ENCODE measurements at places on chromosomes 5 and 9. TPM values are rescaled to one million over a fixed set of nuclear protein-coding genes. Genes with fewer than 3 reads are reported as not detected.

Gene CA9
- total RNA-seq: 0.42 TPM

DNA sequence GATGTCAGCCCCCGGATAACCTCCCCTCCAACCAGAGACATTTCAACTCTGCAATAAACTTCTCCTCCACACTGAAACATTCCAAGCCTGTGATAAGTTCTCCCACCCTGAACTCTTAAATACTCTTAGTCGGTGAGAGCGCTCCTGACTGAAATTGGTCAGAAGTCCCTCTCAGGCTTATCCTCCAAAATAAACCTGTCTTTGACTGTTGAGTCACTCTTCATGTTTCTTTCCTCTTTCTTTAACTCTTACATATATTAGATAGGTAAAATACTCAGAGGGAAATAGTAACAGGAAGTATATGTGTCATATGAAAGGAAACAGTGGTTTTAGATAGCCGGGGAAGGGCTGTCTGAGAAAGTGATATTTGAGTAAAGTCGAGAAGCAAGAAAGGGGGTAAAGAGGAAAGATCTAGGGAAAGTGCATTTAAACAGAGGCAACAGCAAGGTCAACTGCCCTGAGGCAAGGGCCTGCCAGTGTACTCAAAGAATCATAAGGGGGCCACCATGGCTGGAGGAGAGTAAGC lies 11.0 kb upstream of the FAM81B start:
- DNase-seq: no peak

Gene FTMT
- total RNA-seq: not detected

Gene MPDZ
- total RNA-seq: 57.2 TPM

- DNase-seq: no peak
Measured at GRCh38 chr5:115661101-115661500, 35.3 kb upstream of the TMED7 start.

DNA sequence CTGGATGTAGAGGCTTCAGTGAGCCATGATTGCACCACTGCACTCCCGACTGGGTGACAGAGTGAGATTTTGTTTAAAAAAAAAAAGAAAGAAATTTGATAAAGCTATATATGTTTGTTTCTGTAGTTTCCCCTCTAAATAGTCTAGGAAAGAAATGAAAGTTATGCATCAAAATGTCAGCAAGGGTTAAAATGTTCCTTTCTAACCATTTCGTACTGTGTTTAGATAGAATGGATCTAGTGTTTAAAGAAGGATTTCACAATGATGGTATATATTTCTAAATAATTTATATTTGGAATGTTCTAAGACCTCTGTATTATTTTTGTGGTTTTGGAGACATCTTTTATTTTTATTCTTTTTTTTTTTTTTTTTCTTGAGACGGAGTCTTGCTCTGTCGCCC lies 22.7 kb downstream of the TEK start:
- no peak for DNase-seq

- no peak for DNase-seq
Measured at GRCh38 chr9:121476156-121476555, 23.5 kb downstream of the GGTA1 start.

DNA sequence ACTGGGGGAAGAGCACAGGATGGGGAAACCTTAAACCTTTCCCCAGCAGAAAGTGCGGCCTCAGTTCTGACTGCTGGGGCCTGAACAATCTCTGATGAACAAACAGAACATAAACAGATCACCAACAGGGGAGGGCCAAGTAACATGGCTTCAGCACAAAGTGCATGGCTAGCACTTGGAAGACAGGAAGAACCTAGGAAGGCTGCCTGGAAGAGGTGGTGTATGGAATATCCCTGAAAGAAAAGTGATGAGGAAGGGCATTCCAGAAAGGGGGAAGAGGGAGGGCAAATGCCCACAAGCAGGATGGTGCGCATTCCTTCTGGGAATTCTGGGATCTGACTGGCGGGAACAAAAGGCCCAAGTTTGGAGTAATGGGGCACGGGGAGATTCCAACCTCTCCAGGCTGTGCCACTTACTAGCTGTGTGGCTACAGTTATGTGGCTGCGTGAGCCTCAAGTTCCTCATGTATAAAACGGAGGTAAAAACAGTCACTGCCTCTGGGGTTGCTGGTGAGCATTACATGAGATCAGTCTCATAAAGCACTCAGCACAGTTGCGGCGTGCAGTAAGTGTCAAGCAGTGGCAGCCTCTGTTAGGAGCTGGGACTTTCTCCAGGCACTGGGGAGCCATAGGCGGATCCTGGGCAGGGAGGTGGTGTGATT lies 1.6 kb downstream of the PDGFRB start:
- no peak for DNase-seq

- no peak for DNase-seq
Measured at GRCh38 chr9:33992632-33993031, 56.1 kb downstream of the UBAP2 start.

DNA sequence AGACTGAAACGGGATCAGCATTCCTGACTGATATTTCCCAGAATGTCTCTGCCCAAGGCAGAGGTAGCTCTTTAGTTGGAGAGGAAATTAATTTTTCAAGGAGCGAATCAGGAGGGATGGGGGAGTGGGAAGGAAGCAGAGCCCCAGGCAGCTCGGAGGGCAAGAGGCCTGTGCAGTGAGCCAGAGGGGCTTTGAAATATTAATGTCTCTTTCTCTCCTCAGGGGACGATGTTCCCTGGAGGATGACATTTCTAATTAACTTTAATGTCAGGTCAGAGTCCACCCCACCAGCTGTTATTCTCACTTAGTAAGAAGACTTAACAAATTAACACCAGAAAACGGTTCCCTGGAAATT lies 45.6 kb downstream of the SLC6A7 start:
- DNase-seq: no peak

- DNase-seq: peak; percentile 13
Measured at GRCh38 chr9:2798423-2798822, 45.5 kb downstream of the PUM3 start.

DNA sequence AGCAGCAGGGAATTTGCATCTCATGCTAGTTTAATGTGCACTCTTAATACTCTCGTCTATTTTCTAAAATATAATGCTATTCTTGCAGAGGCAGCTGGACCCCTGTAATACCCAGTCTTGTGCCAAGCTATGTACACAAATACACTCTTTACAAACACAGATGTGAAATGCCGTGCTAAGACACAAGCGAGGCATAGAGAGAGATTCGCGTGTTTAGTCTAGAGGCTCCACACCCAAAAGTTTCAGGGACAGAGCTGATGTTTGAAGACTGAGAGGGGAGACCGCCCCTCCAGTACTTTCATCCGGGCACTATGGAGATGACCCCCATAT lies 1.2 kb downstream of the DPYSL3 start:
- no peak for DNase-seq

Gene NUTM2F
- total RNA-seq: not detected

DNA sequence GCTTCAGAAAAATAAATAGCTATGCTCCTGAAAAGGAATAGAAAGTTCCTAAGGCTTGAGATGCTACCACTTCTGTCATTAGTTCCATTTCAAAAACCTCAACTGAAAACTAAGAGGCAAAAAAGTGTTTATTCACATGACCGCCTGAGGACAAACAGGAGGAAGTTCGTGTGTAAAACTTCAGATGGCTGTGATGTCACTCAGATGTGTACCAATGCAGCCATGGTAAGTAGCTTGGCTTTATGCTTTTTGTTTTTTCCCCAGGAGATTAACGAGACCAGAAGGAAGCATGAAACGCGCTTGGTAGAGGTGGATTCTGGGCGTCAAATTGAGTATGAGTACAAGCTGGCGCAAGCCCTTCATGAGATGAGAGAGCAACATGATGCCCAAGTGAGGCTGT lies 33.0 kb downstream of the LMNB1 start:
- no peak for DNase-seq

Gene LECT2
- total RNA-seq: not detected

Gene CERCAM
- total RNA-seq: 22.0 TPM

Gene SLC34A3
- not detected for total RNA-seq

DNA sequence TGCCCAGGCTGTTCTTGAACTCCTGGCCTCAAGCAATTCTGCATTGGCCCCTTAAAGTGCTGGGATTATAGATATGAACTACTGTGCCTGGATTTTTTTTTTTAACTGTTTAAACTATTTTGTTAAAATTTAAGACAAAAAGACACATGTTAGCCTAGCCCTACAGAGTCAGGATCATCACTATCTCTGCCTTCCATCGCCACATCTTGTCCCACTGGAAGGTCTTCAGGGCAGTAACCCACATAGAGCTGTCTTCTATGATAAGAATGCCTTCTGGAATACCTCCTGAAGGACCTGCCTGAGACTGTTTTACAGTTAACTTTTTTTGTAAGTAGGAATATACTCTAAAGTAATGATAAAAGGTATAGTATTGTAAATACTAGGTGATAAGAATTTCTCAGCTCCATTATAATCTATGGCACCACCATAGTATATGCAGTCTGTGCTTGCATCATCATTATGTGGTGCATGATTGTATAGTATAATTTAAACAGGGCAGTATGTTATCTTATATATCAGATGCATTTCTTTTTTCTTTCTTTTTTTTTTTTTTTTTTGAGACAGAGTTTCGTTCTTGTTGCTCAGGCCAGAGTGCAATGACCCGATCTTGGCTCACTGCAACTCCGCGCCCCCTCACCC lies 52.7 kb downstream of the DENND4C start:
- no peak for DNase-seq

Gene SAXO1
- total RNA-seq: not detected

DNA sequence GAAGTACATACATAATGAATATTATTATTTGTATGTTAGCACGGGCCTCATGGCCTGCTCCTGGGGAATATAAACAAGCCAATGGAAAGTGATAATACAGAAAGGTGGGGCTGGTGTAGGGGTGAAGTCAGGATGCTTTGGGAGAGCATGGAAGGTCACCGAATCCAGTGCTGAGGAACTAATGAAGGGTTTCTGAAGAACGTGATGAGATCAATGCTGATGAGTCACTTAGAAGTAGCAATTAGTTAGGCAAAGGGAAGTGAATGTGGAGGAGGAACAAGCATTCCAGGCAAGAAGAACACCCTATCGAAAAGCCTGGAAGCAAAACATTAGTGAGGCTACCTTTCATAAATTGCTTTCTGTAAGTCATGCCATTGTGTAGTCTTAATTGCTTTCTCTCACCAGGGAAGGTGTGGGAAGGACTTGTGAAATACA lies 2.1 kb downstream of the ANXA1 start:
- DNase-seq: peak; percentile 67

DNA sequence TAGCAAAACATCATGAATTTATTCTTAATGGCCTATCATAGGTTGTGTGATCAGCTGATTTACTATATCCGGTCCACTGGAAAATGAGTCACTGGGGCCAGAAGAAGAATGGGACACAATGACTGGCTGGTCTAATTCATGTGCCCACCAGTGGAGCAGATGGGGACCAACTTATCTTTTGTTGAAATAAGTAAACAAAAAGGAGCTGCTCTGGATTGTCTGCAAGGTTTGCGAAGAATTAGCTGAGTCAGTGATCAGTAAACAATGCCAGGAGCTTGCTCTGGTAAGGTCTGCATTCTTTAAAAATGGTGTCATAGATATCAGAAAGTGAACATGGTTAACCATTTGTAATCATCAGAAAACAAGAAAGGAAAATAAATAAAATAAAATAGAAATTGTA lies 128.0 kb downstream of the RASEF start:
- DNase-seq: peak; percentile 66

Gene KIF4B
- total RNA-seq: 0.17 TPM

Gene TRAPPC13
- 51.8 TPM for total RNA-seq

DNA sequence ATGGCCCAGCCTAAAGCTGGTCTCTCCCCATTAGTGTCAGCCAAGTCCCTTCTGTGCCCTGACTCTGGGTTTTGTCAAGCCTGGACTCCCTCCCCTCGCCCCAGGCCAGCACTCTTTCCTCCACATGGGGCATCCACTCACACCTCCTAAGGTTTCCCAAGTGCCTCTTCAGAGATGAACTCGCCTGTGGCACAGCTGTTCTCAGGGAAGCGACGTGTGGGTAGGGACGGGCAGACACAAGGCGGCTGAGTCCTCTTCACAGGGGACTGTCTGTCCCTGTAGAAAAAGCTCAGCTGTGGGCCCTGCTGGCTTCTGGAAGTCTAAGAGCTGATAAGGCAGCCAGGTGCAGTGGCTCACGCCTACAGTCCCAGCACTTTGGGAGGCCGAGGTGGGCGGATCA lies 78.5 kb downstream of the CACNA1B start:
- no peak for DNase-seq

DNA sequence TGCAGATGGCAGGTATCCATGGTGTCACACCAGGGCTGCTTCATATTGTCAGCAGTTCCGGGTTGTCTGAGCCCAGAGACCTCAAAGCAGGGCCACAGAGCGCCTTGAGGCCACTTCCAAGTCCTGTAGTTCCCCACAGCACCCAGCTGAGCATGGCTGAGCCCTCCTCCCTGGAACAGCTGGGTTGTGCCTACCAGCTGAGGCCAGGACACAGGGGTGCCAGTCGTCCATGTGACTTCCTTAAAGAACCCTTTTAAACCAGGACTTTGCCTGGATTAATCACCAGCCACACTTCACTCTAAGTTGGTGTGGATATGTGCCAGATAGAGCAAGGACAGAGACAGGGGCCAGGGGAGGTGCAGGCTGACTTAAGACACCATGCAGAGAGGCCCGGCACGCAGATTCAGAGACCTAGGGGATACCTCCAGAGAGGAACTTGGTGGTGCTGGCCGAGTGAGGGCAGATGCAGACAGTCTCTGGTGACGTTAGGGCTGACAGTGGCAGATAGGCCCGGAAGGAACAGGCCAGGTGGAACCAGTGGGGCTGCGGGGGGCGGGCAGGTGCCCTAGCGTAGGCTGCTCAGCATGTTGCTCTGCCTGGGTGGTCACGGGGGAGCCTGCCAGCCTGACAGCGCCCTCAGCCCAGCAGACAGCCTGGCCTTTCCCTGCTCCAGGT lies 142.7 kb downstream of the CACNA1B start:
- no peak for DNase-seq

- no peak for DNase-seq
Measured at GRCh38 chr5:6659941-6660684, 26.9 kb downstream of the SRD5A1 start.

DNA sequence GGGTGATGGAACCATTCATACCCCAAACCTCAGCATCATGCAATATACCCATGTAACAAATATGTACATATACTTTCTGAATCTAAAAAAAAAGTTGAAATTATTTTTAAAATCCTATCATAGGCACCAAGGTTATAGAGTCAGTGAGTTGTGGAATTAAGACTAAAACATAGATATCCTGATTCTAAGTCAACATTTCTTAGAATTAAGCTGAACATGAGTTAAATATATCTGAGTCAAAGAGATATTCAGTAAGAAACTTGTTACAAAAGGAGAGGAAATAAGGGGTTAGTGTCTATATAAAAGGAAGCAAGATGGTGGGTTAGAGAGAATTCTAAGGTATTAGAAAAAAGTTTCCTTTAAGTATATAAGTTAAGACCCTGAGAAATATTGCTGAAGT lies 89.9 kb downstream of the CCDC192 start:
- no peak for DNase-seq

- DNase-seq: no peak
Measured at GRCh38 chr5:124240732-124241131, 505.7 kb downstream of the ZNF608 start.

Gene PPP2R2B
- total RNA-seq: 5.0 TPM

GRCh38 chr5:2617461-2617860 lies 134.0 kb downstream of the IRX2 start:
- no peak for DNase-seq

Gene ADCY2
- total RNA-seq: 0.48 TPM

DNA sequence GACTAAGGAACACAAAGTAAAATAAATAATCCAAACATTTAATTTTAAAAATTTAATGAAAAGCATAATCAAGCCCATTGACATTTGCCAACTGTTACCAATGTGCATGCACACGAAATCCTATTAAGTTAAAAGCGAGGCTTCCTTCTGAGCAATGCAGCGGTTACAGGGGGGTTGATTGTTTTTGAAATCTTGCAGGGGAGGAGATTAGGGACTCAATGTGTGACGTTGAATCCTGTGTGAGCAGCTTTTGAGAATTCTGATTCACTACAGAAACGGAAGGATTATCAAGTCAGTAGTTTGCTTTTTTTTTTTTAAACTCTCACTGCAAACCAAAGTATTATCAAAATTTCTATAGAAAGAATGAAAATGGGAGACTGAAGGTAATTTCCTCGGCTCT lies 109.5 kb downstream of the PRKACG start:
- DNase-seq: no peak

All from Daoy (cell line).